NCI-H2081 (cell line): ENCODE measurements at places on chromosomes 13 and 19.

GRCh38 chr13:110168999-110169933 is 137.7 kb downstream of the COL4A1 start:
- no peak for DNase-seq

GRCh38 chr13:105597573-105597972 is 937.9 kb downstream of the EFNB2 start:
- DNase-seq, result no peak

- no peak for DNase-seq
Measured at GRCh38 chr19:9881720-9882119, 46.6 kb downstream of the PIN1 start.

DNA sequence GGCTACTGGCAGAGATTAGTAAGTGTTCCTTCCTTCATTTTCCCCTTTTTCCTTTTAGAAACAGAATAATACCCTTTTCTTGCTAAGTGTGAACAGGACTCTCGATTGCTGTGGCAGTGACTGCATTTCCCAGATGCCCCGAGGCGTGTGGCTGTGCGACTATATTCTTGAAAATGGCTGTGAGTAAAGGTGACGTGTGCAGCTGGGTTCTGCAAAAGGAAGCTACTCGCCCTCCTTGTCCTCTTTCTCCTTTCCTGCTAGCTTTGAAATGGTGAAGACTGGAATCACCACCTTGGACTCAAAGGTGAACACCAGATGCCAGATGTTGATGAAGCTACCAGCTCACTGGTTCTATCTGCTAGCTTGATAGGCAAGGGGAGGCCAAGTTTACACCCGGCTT is 121.4 kb downstream of the MIPEP start:
- DNase-seq, result no peak

GRCh38 chr19:48170817-48171347 is 402 bp downstream of the ZSWIM9 start:
- no peak for DNase-seq

DNA sequence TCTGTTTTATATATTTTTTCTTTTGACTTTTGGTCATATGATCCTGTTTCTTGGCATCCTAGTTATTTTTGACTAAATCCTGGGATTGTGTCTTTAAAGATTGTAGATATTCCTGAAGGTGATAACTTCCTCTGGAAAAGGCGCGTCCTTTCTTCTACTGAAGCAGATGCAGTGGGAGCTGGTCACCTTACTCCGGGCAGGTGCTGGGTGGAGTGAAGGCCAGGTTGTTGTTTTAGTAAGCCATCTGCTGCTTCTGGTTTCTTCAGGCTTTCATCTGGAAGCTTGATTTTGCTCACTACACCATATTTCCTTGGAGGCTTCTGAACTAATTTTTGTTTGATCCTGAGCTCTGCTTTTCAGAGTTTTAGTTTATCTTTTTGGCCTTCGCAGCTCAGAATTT is 21.5 kb downstream of the URI1 start:
- DNase-seq, result no peak

DNA sequence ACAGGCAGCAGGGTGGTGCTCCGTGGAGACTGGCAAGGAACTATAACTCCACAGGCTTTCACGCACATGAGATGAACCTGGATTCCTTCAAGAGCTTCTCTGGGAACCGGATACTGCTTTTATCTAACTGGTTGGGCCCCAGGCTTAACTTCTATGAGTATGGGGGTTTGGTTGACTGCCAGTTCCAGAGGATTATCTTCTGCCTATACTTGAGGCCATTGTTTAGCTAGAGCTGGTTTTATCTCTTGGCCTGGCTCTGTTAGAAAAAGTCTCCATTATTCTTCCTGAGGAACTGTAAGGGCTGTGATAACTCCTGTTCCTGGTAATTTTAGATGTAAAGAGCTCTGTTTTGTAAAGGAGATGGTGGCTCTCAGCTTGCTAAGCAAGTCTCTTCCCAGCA is 40.9 kb downstream of the ZNF846 start:
- DNase-seq, result no peak

DNA sequence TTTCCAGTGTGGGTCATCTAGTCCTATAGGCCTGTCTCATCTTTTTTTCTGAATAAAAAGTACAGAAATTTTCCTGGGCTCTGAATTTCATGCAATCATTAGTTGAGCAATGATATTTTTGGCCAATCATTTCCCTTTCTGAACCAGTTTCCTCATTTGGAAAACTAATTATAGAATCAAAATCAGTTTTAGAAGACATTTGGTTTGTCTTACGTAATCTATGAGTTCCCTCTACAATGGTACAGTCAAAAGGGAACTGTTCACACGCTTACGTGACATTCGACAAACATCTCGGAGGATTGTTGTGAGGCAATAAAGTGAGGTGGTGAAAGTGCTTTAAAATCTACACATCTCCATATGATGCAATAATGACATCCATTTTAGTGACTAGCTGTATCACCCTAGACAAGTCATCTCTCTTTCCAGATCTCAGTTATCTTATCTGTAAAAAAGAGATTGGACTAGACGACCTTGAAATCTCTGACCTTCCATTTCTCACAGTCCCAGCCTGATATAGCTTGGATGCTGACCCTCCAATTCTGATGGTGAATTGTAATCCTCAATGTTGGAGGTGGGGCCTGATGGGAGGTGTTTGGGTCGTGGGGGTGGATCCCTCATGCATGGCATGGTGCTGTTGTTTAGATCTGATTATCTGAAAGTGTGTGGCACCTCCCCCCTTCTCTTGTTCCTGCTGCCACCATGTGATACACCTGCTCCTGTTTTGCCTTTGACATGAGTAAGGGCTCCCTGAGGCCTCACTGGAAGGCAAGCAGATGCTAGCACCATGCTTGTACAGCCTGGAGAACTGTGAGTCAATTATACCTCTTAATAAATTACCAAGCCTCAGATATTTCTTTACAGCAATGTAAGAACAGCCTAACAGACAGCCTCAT is 26.7 kb downstream of the FLT1 start:
- no peak for DNase-seq

DNA sequence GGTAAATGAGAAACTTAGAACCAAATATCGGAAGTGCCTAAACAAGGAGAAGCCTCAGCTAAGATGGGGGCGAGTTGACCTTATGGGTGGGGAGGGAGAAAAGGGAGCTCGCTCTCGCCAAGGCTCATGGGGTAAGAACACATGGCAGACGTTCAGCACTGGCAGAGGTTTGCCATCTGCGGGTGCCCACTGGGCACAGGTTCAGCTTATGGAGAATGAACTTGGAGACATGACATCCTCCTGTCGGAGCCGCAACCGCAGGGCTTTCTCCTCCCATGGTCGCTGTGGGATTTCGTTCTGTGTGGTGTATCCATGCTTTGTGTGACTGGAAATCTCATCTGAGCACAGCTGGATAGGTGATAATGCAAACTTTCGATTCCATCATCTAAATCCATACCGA is 36.1 kb upstream of the PEPD start:
- DNase-seq, result no peak
